Cardiac septum (tissue), 1 donor: ENCODE measurements at places on chromosomes 2 and 18. TPM values are rescaled to one million over a fixed set of nuclear protein-coding genes. Genes with fewer than 3 reads are reported as not detected.

GRCh38 chr2:119142824-119143223 is 15.7 kb downstream of the C1QL2 start:
- DNase-seq, result no peak

DNA sequence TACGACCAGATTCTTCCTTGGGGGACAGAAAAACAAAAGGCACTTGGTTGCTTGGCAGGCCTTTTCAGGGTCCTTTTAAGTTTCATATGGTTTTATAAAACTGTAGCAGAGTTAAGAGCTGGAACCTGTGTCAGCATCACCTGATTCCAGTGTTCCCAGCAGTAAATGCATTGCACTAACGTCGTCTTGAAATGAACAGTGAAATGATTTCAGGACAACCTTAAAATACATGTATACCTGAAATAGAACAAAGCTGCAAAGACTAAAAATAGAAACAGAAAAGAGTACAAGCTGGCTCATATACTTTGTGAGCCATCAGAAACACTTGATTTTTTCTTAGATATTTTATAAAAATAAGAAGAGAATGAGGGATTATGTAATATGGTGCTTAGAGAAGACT is 51.9 kb downstream of the ACSL3 start:
- no peak for DNase-seq

GRCh38 chr18:51953521-51953920 is 386.5 kb upstream of the DCC start:
- DNase-seq, result no peak

- peak; percentile 85 for DNase-seq
These were observed at the start of gene SCG2 for GRCh38 chr2:223601932-223602666. Gene SCG2, minus strand, starts transcription at chr2:223602361. Its CDS starts 3,079 bp downstream, at chr2:223599282.

GRCh38 chr2:135121016-135121657 is 69.0 kb downstream of the RAB3GAP1 start:
- no peak for DNase-seq

- no peak for DNase-seq
These were observed 267.8 kb upstream of the NCKAP5 start for GRCh38 chr2:133835821-133836619.

DNA sequence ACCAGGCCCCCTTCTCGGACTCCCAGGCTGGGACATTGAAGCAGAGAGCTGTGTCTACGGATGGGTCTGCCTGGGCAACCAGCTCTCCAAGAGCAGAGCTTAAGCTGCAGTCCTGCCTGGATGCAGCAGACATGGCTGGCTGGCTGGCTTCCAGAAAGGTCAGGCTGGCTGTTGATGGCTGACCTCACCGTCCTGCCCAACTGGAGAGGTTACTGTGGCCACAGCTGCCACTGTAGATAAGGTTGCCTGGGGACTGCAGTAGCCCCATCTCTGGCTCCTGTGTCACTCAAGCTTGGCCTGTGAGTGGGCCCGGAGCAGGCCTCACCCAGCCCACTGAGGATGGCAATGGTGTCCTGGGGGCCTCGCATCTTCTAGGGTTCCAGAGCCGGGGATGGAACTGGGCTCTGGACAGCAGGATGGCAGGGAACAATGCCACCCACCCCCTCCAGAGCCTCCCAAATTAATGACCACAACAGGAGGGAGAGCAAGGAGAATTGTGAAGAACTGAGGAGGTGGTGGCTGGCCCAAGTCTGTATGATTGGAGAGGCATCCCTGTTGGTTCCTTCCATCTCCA is 37.0 kb upstream of the FOSL2 start:
- DNase-seq, result peak; percentile 83

DNA sequence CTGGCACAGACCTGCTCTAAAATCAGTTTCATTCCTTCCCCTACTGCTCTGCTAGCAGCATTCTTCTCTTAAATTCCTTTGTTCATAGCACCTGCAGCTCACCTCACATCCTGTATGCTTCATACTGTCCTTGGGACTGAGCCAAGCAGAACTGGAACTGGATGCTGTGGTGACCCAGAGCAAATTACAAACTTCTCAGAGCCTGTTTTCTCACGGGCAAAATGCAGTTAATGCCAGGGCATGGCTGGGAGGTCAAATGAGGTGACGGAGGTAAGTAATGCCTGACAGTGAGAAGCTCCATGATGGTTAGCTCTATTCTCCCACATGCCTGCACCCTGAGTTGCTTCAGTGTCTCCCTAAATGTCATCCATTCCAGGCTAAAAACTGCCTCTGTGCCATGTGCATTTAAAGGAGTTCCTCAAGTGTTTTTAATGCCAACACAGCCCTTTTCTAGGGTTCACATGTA is 29.7 kb downstream of the C2orf42 start:
- no peak for DNase-seq

DNA sequence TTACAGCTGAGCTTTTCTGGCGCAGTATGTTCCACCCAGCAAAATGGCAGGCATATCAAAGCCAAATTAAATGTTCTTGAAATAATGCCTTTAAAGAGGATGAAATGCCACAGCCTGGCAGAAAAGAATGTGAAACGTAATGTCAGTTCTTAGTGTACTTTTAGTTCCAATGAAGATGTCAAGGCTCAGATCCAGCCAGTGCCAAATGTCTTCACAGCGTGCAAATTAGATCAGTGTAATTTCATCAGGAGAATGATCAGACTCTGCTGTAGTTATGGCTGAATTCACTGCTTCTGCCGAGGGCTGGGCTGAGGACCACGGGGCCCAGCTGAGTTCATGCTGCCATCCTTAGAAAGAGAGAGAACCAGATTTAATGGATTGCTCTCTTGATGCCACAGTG is 78.7 kb upstream of the ITGA4 start:
- DNase-seq, result no peak

DNA sequence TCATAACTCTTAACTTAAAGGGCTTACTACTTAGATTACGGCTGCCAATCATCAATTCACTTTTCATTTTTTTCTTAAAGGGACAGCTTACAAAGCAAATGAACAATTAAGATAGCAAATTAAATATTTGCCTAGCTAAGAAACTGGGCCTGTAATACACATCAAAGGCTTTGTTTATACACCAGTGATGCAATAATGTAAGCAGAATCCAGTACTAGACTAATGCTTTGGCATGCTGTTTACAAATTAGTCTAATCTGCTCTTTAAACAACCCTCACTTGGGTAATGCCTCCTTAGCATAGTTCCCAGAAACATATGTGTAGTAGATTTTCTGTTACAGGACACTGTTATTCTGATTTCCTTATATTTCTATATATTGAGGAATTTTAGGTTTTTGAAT is 105.8 kb downstream of the ARHGAP28 start:
- no peak for DNase-seq

DNA sequence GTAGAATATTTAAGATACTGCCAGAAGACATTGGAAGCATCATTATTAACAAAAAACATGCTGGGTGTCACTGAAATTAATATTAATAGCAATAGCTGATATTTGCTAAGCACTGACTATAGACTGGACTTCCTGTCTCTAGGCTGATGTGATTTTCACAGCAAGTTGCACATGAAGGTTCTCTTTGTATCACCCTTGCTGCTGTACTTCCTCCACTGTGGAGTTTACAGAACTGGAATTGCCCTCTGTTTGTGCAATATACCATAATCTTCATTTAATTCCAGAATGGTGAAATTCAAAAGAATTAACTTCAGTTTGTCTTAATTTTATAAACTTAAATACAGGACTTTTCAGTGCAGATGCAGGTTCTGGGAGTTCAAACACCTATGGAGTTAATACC is 585.1 kb downstream of the RNF144A start:
- DNase-seq, result no peak

DNA sequence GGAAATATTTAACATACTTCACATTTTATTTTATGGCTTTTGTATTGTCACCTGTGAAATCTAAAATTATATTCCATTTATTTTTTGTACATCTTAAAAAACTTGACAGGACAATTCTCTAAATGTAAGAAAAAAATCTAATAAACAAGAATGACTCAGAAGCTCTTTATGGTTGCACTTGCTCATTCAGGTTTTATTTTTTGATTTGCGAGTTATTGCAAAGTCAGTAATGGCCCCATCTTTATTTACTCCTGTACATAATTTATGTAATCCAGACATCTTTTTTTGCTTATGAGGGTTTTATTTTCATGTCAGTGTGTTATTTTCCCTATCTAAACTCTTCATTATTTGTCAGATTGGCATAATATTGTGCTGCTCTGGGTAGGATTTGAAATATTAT is 145.1 kb downstream of the MBD5 start:
- DNase-seq, result no peak

DNA sequence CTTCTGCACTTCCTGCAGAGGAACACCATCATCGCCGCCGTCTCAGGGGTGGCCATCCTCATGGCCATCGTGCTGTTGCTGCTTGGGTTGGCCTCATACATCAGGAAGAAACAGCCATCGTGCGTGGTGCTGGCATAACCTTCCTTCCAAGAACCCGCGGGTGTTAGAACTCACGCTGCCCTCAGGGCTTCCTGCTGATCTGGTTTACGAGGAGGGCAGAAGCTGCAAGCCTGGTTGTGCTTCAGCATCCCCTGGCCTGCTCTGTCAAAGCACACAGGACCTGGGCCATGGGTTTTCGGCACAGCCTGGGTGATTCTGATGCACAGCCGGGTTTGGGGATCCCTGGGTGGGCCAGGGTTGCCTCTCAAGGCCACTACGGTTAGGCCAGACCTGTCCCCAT is 12.2 kb upstream of the ZAP70 start:
- no peak for DNase-seq

DNA sequence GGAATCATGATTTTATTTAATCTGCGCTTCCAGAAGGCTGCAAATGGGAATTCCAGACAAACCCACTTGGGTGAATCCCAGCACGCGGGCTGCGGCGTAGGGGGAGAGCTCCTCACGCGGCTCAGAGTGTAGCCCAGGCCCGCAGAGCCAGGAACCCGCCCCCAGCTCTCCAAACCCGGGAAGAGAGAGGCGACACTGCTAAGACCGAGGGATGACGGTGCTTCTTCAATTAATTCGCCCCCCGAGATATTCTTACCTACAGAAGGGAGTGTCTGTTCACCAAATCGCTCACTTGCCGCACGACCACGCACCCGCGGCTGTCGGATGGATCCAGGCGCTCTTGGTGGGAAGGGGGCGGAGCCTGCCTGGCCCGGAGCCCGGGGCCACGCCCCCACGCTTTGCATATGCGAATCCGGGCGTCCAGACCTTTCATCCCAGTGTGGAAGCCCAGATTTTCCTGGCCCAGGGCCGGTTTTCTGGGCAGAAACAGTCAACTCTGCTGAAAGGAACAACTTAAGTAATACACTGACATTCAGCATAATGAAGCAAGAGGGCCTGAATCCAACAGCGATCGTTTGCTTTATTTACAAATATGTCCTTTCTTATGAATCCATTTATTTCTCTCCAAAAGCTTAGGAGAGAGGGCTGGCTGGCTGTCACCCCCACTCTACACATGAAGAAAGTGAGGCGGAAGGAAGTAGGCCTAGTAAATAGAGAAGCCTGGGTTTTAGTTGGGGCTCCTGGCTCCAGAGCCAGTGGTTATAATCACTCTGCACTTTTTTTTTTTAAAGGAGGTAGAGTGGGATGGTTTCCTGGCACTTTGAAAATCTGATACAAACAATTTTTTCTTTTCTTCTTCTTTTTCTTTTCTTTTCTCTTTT is at the start of gene SLC19A3:
Gene SLC19A3 (minus strand): TSS at position 342 of the 881 bp plus-strand sequence. CDS start 15,710 bp downstream, outside the sequence.
- DNase-seq, result peak; percentile 81

GRCh38 chr18:55549474-55550104 is 38.4 kb downstream of the TCF4 start:
- no peak for DNase-seq

DNA sequence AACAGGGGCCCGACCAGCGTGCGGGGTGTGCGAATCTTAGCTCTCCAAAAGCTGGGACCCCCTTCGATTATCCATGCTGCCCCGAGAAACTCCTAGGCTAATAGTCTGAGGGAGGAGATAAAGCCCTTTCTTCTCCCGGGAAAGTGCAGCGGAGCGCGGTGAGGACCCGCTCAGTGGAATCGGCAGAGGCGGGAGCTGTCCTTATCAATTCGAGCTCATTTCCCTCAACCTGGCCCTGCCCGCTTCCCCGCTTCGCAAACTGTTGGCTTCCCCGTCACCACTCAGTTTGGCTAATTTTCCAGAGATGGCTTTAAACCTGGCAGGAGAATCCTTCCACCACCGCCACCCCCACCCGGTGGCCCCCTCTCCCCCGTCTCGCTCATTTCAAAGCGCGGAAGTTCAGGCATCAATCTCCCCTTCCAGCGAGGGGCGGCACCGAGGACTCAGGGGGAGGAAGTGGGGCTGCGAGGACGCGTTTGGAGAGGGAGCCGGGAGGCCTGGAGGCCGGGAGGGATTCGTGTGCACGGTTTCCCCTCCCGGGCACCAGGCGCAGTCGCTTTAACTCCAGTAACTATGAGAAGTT is 1.6 kb downstream of the KLHL14 start:
- no peak for DNase-seq

DNA sequence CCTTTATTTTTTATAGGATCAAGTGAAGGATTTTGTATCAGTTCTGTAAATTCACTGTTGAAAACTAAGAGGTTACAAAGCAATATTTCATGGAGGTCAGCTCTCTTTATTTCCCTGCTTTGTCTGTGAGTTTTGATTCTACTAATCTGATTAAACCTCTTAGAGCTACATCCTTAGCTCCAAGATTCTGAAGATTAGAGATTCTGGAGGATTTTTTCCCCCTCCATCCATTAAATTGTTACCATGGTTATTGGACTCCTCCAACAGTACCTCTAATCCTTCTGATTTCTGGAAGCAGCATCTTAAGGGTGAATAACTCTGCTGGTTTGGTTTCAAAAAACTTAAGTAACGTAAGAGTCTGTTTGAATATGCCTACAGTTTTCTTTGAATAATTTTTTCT is 110.0 kb downstream of the TANC1 start:
- no peak for DNase-seq

SP100 gene
- total RNA-seq, result 46.3 TPM

HADHA gene
- 244 TPM for total RNA-seq

CYS1 gene
- total RNA-seq, result 3.8 TPM

PASK gene
- 2.2 TPM for total RNA-seq

TIGD1 gene
- total RNA-seq, result 2.5 TPM

SERPINB10 gene
- not detected for total RNA-seq

MAB21L4 gene
- not detected for total RNA-seq

TMEM163 gene
- total RNA-seq, result 0.38 TPM

CASP10 gene
- 5.0 TPM for total RNA-seq

IHH gene
- not detected for total RNA-seq

IL1R2 gene
- 1.0 TPM for total RNA-seq

POTEI gene
- not detected for total RNA-seq

DNER gene
- total RNA-seq, result 1.00 TPM

NGEF gene
- 0.24 TPM for total RNA-seq

SMAD7 gene
- total RNA-seq, result 42.4 TPM

CCDC102B gene
- total RNA-seq, result 8.1 TPM

C2orf80 gene
- total RNA-seq, result not detected
